Left cardiac atrium (tissue), 4 donors: ENCODE measurements at places on chromosomes 2 and 18.

DNA sequence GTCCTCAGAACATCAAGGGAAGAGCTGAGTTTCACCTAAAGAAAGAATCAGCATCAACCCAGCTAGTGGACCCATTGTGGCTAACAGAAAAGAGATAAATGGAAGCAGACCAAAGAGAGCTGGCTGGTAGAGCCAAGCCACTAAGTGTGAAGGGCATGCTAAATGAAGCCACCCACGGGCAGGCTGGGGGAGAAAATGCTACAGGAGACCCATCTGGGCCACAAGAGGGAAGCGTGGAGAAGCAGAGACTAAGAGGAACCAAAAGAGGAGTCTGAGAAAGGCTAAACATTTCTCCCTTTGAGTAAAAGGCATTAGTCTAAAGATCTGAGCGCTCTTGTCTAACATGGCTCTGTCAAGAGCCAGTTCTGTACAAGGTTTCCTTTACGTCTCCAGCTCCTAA lies 15.8 kb downstream of the CWC22 start:
- no peak for DNase-seq

GRCh38 chr18:55543130-55543704 lies 44.8 kb downstream of the TCF4 start:
- DNase-seq: no peak

- DNase-seq: no peak
These were observed 69.3 kb downstream of the ALPK2 start for GRCh38 chr18:58559427-58560186.

DNA sequence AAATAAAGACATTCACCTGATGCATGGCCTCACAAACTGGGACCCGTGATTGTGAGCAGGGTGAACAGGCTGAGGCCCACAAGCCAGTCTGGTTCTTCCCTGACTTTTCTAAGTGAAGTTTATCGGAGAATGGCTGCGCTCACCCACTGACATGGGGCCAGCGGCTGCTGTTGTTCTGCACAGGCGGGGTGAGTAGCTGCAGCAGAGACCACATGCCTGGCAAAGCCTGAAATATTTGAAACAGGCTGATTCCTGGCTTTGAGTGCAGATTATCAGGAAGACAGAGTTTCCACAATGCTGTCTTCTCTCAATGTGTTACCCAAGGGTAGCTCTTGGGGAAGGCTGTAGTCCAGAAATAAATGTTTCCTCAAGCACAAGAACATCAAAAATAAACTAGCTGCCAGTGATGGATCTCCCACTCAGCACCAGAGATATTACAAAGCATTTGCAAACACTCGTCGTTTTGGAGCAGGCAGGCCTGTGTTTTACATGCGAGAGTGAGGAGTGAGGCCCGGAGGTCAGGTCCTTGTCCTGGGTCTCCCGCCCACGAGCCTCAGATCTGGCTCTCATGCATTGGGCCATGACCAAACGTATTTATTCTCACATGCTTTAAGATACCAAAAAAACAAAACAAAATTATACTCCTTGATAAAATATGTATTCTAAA lies 647.1 kb downstream of the GALR1 start:
- DNase-seq: no peak

GRCh38 chr2:105814291-105814940 lies 69.7 kb downstream of the NCK2 start:
- no peak for DNase-seq
